ENCODE measurements at places on chromosomes 13 and 19. TPM values are rescaled to one million over a fixed set of nuclear protein-coding genes. Genes with fewer than 3 reads are reported as not detected.
A peak's percentile ranks its signal among the peaks of the same experiment; 100 is the strongest.

DNA sequence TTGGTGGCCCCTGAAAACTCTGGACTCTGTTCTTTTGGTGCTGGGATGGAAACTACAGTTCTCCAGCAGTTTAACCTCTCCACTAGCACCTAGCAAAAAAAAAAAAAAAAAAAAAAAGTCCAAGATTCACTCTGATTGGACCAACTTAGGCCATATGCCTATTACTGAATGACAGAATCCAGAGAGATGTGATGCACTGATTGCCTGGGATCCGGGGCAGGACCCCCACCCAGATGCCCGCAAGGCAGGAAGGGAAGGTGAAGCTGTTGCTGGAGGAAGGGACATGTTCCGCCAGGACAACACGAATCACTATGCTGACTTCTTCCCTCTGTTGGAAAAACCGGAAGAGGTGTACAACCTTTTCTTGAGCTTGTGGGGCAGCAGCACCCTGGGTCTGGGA lies 152.5 kb upstream of the ZNF536 start:
- no peaks in the 10 kb centered on the region for H3K36me3 ChIP-seq
- no peak overlapping the region for H3K27ac ChIP-seq
- no peak for DNase-seq

The PSG11 gene
- not detected for total RNA-seq

The GAPDHS gene
- total RNA-seq: not detected

DNA sequence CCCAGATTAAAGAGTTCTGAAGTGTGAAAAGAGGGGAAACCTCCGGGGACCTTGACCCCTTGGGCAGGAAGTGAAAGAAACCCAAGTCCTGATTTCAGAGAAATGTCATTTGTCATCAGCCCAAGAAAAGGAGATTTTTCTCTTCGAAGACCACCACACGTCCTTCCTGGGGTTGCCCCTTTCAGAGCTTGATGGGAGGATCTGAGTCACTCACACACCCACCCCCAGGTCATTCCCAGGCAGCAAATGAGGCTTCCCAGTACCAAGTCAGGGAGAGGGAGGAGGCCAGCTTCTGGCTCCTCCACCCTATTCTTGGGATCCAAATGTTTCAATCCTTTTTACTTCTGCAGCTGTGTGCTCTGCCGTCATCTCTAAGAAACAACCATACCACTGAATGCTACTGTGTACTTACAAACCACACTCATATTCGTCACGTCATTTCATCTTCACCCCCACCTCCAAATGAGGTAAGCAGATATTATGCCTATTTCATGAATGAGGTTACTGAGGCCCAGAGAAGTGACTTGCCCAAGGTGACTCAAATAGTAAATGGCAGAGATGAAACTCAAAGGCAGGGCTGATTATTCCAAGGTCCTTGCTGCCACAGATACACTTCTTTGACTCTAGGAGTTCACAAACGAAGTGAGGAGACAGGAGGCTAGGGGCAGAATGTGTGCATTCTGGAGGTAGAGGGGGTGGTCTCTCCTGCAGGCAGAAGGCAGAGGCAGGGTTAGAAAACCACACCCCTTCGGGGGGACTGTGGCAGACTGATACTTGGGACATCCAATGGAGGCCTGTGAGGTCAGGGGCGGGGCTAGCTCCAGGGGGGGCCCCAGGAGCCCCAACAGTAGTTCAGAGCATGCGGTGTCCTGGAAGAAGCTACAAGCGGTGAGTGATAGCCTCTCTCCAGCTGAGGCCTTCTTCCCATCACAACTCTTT lies 5.0 kb upstream of the KMT2B start:
- H3K4me1 ChIP-seq: no peaks in the 10 kb centered on the region
- no peak overlapping the region for H3K4me3 ChIP-seq
- H3K27ac ChIP-seq: no peak overlapping the region
- no peaks in the 10 kb centered on the region for H3K36me3 ChIP-seq

DNA sequence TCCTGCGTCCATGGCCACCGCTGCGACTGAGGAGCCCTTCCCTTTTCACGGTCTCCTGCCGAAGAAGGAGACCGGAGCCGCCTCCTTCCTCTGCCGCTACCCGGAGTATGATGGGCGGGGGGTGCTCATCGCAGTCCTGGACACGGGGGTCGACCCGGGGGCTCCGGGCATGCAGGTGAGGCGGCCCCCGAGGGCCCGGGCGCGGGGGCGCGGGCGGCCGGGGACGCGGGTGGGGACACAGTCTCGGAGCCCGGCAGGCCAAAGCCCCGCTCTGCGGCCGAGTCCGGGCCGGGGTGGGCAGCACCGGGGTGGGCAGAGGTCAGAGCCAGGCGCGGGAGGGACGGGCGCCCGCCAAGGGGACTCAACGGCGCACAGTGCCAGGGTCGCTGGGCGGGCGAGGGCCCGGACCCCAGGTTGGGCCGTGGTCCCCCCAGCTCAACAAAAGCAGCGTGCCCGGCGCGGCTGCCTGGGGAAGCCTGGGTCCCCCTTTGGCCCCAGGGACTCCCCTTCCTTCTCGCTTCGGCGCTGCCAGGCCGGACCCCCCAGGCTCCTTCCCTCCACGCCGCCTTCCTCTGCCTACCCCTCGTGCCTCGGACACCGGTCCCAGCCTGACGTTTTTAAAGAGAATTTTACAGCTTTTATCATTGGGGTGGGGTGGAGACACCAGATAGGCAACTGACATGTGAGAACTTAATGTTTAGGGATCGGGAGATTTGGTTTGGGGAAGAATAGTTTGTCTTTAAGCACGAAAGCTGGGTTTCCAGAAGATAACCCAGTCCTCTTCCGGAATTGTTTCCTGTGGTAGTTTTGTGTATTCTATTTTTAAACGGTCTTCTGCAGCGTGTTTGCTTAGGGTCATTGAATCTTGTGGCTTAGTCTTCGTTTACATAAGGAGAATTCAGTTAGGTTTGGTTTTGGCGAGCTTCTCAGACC lies 509 bp downstream of the TPP2 start:
- no peaks in the 10 kb centered on the region for H3K27me3 ChIP-seq
- H3K27ac ChIP-seq: peak overlapping the region; percentile 99
- peak; percentile 83 for DNase-seq

- H3K4me3 ChIP-seq: peak within 1 kb of the TSS; percentile 85
- peaks cover 5% of the 10 kb centered on the region for H3K36me3 ChIP-seq
- H3K27me3 ChIP-seq: no peaks in the 10 kb centered on the region
- DNase-seq: peak; percentile 91
These were observed at the start of gene RASL11A for GRCh38 chr13:27270594-27271520. Gene RASL11A, plus strand, starts transcription at chr13:27270830. Its CDS starts 115 bp downstream, at chr13:27270945.

DNA sequence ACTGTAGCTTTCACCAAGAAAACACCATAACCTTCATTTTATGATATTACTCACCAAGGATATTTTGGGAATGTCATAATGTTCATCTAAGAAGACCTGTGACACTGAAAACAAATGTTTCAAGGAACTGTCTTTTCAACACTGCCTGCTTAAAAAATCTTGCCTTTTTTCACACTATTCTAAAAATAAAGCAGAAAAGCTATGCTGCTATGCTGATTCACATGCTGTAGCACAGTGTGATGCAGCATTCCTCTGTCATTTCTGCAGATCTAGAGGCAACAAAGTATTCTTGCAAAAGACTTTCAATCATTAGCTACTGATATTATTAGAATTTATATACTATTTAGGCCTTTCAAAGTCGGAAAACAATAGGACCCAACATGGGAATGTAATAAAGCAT lies 525.7 kb downstream of the UQCRFS1 start:
- H3K27ac ChIP-seq: no peak overlapping the region
- DNase-seq: no peak
- no peak overlapping the region for H3K4me3 ChIP-seq
- no peaks in the 10 kb centered on the region for H3K4me1 ChIP-seq
- H3K27me3 ChIP-seq: no peaks in the 10 kb centered on the region

The PPM1N gene
- 2.2 TPM for total RNA-seq

- H3K4me1 ChIP-seq: no peaks in the 10 kb centered on the region
- no peak overlapping the region for H3K4me3 ChIP-seq
- no peaks in the 10 kb centered on the region for H3K36me3 ChIP-seq
- DNase-seq: no peak
These were observed 298.7 kb downstream of the HS6ST3 start for GRCh38 chr13:96388598-96388997.

- peaks cover 81% of the 10 kb centered on the region for H3K36me3 ChIP-seq
- no peaks in the 10 kb centered on the region for H3K27me3 ChIP-seq
- H3K27ac ChIP-seq: no peak overlapping the region
- no peak overlapping the region for H3K4me3 ChIP-seq
- no peaks in the 10 kb centered on the region for H3K4me1 ChIP-seq
These were observed 16.0 kb downstream of the IZUMO4 start for GRCh38 chr19:2112516-2113320.

DNA sequence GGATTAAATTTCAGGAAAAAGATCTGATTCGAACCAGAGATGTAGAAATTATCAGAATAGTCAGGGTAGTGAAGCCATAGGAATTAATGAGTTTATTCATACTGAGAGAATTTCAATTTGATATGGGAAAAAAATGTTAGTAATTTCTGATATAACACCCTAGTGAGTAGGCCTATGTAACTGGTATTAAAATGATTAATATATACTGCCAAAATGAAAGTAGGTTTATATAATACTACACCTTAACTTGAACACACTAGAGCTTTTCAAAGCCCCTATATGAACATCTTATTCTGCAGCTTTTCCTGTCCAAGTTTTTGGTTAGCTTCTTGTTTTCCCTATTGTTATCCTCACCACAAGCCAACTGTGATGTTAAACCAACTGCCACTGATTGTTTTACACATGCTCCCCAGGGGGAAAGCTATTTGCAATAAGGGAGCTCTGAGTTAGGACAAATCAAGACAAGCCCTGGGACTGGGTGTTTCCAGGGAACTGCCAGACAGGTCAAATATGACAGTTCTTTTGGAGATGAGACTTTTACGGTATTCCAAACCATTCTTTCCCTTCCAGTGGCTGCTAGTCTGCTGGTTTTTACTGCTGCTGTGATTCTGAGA lies 45.3 kb downstream of the FNDC3A start:
- H3K27me3 ChIP-seq: no peaks in the 10 kb centered on the region
- no peaks in the 10 kb centered on the region for H3K4me1 ChIP-seq
- H3K27ac ChIP-seq: no peak overlapping the region
- no peak for DNase-seq

The DGKH gene
- total RNA-seq: 28.8 TPM

DNA sequence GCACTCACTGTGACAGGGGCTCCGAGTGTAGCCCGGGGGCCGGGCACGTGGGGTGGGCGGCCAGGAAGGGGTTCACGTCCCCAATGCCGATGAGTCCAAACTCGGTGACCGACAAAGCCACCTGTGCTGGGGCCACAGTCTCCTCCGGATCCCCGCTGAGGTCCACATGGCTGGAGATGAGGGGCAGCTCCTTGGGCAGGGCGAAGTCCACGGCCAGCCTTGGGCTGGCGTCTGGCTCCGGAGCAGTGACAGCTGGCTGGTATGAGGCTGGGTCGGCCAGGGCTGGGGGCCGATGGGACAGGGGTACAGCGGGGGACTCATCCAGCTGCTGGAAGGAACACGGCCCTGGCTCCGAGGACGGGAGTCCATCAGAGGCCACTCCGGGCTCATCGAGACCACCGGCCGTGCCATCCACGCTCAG lies 15.9 kb upstream of the PLPP2 start:
- no peaks in the 10 kb centered on the region for H3K4me1 ChIP-seq
- no peak for DNase-seq
- no peak overlapping the region for H3K4me3 ChIP-seq
- H3K27ac ChIP-seq: no peak overlapping the region
- no peaks in the 10 kb centered on the region for H3K27me3 ChIP-seq
- H3K36me3 ChIP-seq: no peaks in the 10 kb centered on the region

The HIF3A gene
- 40.4 TPM for total RNA-seq

The ZNF45 gene
- total RNA-seq: 16.1 TPM

DNA sequence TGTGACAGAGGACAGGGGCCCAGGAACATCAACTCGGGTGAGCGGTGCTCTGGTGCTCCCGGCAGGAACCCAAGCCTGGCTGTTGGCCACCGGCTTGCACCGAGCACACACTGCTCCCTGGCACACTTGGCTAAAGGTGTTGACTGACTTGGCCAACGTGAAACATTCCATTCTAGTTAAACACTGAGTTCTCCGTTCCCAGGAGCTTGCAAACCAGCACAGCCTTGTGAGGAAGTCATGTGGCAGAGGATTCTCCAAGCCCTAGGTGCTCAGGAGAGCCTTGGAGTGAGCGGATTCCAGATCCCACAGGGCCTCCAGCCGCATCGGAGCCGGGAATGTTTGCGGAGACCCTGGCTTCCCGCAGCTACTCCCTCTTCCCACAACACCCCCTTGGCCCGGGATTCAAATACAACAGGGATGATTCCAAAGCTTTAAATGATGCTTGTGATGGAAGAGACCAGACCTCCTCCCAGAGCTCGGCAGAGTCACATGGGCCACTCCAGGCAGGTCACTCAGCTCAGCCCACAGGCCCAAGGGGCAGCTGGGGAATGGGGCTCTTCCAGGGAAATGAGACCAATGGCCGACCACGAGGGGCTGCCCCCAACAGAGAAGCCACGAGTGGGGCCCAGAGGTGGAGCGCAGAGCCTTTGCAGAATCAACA lies 2.9 kb downstream of the C13orf46 start:
- no peak for DNase-seq
- no peaks in the 10 kb centered on the region for H3K36me3 ChIP-seq
- no peaks in the 10 kb centered on the region for H3K27me3 ChIP-seq
- H3K27ac ChIP-seq: no peak overlapping the region

- H3K4me1 ChIP-seq: no peaks in the 10 kb centered on the region
- no peak overlapping the region for H3K27ac ChIP-seq
- H3K36me3 ChIP-seq: no peaks in the 10 kb centered on the region
- H3K27me3 ChIP-seq: no peaks in the 10 kb centered on the region
- no peak overlapping the region for H3K4me3 ChIP-seq
These were observed 193.6 kb downstream of the KCNRG start for GRCh38 chr13:50208826-50209335.

The ZNF700 gene
- 20.9 TPM for total RNA-seq

The CEACAM20 gene
- total RNA-seq: not detected

GRCh38 chr13:27600711-27601110 lies 19.6 kb downstream of the LNX2 start:
- H3K27ac ChIP-seq: no peak overlapping the region
- H3K36me3 ChIP-seq: no peaks in the 10 kb centered on the region
- no peaks in the 10 kb centered on the region for H3K27me3 ChIP-seq
- no peaks in the 10 kb centered on the region for H3K4me1 ChIP-seq
- DNase-seq: no peak
- no peak overlapping the region for H3K4me3 ChIP-seq

DNA sequence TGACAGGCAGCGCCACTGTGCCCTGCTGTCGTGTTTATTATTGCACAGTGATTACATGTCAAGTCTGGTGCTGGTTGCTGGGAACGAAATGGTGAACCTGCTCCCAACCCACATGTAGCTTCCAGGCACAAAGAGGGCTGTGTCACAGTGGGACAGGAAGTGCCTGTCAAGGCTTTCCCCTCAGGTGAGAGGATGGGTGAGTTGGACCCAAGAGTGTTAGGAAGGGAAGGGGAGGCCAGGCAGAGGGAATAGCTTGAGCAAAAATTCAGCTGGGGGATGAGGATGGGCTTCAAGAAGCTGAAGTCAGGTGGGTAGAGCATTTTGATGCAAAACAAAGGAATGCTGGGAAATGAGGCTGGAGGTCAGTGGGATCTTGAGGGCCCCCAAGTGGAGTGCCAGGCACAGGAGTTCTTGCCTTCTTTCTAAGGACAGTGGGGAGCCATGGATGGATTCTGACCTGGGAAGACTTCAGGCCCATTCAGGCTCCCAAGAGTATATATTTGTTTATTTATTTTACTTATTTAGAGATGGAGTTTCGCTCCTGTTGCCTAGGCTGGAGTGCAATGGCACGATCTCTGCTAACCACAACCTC lies 8.5 kb upstream of the QTRT1 start:
- H3K36me3 ChIP-seq: peaks cover 32% of the 10 kb centered on the region
- no peak overlapping the region for H3K4me3 ChIP-seq
- DNase-seq: no peak
- no peaks in the 10 kb centered on the region for H3K27me3 ChIP-seq
- H3K4me1 ChIP-seq: no peaks in the 10 kb centered on the region
- no peak overlapping the region for H3K27ac ChIP-seq

Measured in kidney (tissue), 22 donors.